ENCODE measurements at places on chromosomes 12 and 14. TPM values are rescaled to one million over a fixed set of nuclear protein-coding genes. Genes with fewer than 3 reads are reported as not detected.

The SMOC1 gene
- not detected for total RNA-seq

The RFLNA gene
- 0.66 TPM for total RNA-seq

The MAX gene
- total RNA-seq, result 68.1 TPM

The ETV6 gene
- 42.9 TPM for total RNA-seq

The CLEC4C gene
- not detected for total RNA-seq

The DHRS2 gene
- total RNA-seq, result not detected

- H3K27ac ChIP-seq, result no peak overlapping the region
- H3K4me3 ChIP-seq, result no peak overlapping the region
- H3K27me3 ChIP-seq, result no peaks in the 10 kb centered on the region
- DNase-seq, result peak; percentile 52
Measured at GRCh38 chr12:16389594-16389993, 42.1 kb downstream of the MGST1 start.

DNA sequence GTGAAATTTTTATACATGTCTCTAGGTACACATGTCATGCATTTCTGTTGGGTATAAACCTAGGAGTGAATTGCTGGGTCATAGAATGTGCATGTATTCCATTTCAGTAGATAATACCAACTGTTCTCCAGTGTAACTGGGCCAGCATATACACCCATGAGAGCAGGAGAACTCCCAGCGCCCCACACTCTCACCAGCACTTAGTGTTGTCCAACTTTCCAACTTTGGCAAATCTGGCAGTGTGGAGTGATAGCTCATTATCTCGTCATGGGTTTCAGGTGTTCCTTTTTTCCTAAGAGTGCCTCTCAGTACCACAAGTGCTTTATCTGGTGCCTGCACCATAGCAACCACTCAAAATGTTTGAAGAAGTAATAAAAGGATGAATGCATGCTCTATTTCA, 40.1 kb downstream of the NGB start:
- no peaks in the 10 kb centered on the region for H3K27me3 ChIP-seq
- H3K27ac ChIP-seq, result no peak overlapping the region
- H3K4me3 ChIP-seq, result no peak overlapping the region

GRCh38 chr14:57382283-57382682, 8.1 kb upstream of the NAA30 start:
- no peaks in the 10 kb centered on the region for H3K36me3 ChIP-seq
- no peak overlapping the region for H3K4me3 ChIP-seq
- no peak overlapping the region for H3K27ac ChIP-seq
- no peaks in the 10 kb centered on the region for H3K4me1 ChIP-seq
- DNase-seq, result no peak

GRCh38 chr12:48414021-48414420, 58.3 kb upstream of the ANP32D start:
- no peak overlapping the region for H3K4me3 ChIP-seq
- H3K27ac ChIP-seq, result no peak overlapping the region
- no peaks in the 10 kb centered on the region for H3K36me3 ChIP-seq

DNA sequence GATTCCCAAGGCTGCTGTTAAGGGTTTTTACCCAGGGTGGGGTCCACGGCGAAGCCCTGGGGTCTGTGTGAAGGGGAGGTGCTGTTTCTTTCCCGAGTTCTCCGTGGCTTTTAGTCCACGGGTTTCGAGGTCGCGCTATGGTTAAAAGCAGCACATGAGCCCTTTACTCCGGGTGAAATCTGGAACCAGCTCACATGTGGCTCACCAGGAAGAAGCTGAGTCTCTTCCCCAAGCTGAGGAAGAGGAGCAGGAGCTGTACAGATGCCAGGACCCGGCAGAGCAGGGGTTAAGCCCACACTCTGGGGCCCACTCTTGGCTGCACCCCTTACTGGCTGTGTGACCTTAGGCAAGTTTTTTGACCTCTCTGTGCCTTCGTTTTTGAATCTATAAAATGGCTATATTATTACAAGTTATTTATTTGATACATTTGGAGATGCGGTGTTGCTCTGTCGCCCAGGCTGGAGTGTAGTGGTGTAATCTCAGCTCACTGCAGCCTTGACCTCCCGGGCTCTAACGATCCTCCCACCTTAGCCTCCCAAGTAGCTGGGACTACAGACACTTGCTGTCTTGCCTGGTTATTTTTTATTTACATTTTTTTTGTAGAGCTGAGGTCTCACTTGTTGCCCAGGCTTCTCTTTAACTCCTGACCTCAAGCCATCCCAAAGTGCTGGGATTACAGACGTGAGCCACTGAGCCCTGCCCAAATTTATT, 266.3 kb downstream of the AACS start:
- peaks cover 8% of the 10 kb centered on the region for H3K4me1 ChIP-seq
- H3K4me3 ChIP-seq, result peak overlapping the region; percentile 12
- no peak overlapping the region for H3K27ac ChIP-seq
- peaks cover 9% of the 10 kb centered on the region for H3K27me3 ChIP-seq

- no peaks in the 10 kb centered on the region for H3K4me1 ChIP-seq
- H3K27ac ChIP-seq, result no peak overlapping the region
- no peak overlapping the region for H3K4me3 ChIP-seq
- H3K27me3 ChIP-seq, result no peaks in the 10 kb centered on the region
- no peak for DNase-seq
- H3K36me3 ChIP-seq, result no peaks in the 10 kb centered on the region
Measured at GRCh38 chr12:114172135-114172534, 206.0 kb upstream of the RBM19 start.

DNA sequence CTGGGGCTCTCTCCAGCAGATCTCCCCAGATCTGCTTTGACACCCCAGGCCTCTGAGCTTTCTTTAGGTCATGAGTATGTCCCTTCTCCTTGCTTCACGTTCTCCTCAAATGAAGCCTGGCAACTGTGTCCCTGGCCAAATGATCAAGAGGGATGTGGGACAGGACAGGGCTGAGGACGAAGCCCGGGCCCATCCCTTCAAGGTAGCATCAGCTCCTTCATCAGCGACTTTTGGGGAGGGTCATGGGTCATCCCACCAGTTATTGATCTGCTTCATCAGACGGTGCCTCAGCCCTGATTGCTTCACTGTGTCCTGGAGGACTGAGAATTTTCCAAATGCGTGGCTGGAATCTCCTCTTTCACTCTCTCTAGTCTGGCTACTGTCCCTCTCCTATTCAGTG, 32.3 kb downstream of the ACADS start:
- H3K27me3 ChIP-seq, result no peaks in the 10 kb centered on the region
- no peak overlapping the region for H3K27ac ChIP-seq
- H3K36me3 ChIP-seq, result peaks cover 7% of the 10 kb centered on the region
- no peak for DNase-seq
- no peak overlapping the region for H3K4me3 ChIP-seq

GRCh38 chr14:22812744-22813143, 2.5 kb downstream of the SLC7A7 start:
- no peak for DNase-seq
- H3K4me1 ChIP-seq, result peaks cover 8% of the 10 kb centered on the region
- no peaks in the 10 kb centered on the region for H3K27me3 ChIP-seq
- H3K4me3 ChIP-seq, result peak overlapping the region; percentile 10
- no peaks in the 10 kb centered on the region for H3K36me3 ChIP-seq

- H3K36me3 ChIP-seq, result no peaks in the 10 kb centered on the region
- H3K4me1 ChIP-seq, result no peaks in the 10 kb centered on the region
- no peaks in the 10 kb centered on the region for H3K27me3 ChIP-seq
- H3K27ac ChIP-seq, result no peak overlapping the region
- no peak overlapping the region for H3K4me3 ChIP-seq
Measured at GRCh38 chr14:51908086-51908485, 47.7 kb downstream of the GNG2 start.

- no peak overlapping the region for H3K27ac ChIP-seq
- H3K27me3 ChIP-seq, result no peaks in the 10 kb centered on the region
- no peak overlapping the region for H3K4me3 ChIP-seq
Measured at GRCh38 chr14:69242311-69243224, 17.4 kb upstream of the GALNT16 start.

DNA sequence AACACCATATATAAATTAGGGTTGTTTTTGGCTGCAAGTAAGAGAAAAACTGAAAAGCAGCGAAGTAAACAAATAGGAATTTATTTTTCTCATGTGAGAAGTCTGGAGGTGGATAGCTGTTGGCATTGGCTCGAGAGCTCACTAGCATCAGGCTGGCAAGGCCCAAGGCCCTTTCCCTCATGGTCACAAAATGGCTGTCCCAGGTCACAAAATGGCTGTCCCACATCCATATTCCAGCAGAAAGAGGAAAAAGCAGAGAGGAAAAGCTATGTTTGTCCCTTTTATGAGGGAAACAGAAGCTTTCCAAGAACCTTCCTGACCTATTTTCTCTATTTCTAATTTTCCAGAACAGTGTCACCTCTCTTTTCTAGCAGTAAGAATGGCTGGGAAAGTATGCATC, 7.5 kb downstream of the CCDC60 start:
- H3K4me1 ChIP-seq, result no peaks in the 10 kb centered on the region
- no peak for DNase-seq
- no peaks in the 10 kb centered on the region for H3K27me3 ChIP-seq
